Right ventricle myocardium inferior (tissue), 1 donor: ENCODE measurements at places on chromosomes 12 and 14. TPM values are rescaled to one million over a fixed set of nuclear protein-coding genes. Genes with fewer than 3 reads are reported as not detected.

GRCh38 chr14:33686856-33687255, 264.0 kb downstream of the EGLN3 start:
- DNase-seq: no peak

- DNase-seq: no peak
These were observed 152.7 kb downstream of the KCNK10 start for GRCh38 chr14:88170333-88170732.

DNA sequence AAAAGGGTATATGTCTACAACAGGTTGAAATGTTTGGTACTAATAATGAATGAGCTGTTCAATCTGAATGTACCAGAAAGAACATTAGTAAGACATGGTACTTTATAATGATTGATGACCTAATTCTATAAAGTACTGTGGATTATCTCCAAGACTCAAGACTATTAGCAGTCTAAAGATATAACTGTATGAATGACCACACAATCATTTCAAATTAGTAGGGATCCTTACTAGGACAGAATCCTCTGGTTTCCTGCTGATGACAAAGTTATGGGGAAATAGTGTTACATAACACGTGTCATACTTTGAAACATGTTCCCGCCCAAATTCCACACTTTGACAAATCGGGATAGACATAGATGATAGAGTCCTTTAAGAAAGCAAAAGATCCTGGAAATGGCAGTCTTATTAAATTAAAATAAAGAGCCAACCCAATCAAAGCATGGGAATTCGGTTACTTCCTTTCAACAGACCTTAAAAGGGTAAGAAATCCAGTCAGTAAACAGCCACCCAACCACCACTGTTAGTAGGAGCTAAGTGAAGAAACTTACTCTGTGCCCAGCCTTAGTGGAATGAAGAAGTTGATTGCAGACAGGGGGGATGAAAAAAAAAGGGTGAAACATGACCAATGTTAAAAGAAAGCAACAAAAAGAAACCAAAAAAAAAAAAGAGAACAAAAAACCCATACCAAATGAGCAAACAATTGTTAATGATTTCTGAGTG, 2.8 kb downstream of the VPS29 start:
- DNase-seq: no peak

DNA sequence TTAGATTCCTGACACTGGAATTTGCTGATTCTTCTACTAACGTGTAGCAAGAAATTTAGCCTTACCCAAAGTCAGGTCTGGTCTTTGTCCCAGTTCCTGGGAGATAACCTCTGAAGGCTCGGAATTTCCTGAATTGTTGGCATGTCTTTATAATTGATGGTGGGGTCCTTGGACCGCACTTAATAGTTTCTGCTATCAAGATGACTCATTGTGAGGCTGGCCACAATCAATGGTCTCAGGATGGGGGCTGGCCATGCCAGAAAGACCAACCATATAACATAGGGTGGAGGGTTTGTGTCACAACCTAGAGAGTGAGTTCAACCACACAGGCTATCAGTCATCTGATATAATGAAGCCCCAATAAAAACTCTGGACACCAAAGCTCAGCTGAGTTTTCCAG, 259.7 kb downstream of the DAD1 start:
- DNase-seq: no peak

DNA sequence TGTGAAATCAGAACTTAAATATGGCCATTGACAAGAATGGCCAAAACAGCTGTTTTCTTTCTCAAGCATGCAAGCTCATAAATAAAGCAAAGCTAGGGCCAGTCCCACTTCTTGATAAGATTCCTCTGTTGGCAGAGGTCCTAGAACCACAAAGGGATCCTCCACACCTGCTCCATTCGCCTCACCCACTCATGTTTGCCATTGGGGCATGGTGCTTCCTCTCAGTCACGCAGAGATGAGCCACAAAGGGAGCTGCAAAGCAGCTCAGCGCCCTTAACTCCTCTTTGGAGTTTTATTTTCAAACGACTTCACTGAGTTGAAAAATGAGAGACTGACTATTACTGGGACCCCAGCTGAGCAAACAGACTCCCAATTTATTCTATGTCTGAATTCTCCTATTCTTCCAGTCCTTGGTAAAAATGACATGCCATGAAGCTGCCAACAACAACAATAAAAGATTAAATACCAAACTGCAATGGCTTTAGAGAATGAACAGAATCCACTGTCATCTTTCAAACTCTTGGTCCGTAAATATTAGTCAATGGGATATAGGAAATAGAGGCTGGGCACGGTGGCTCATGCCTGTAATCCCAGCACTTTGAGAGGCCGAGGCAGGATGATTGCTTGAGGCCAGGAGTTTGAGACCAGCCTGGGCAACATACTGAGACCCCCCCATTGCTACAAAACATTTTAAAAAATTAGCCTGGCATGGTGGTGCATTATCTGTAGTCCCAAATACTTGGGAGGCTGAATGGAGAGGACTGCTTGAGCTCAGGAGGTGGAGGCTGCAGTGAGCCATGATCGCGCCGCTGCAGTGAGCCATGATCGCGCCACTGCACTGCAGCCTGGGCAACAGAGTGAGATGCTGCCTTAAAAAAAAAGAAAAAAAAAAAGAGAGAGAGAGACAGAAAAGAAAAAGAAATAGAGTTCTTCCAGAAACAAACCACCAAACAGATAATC, 16.4 kb downstream of the MANSC1 start:
- no peak for DNase-seq

GRCh38 chr12:22899184-22899583, 274.2 kb downstream of the ETNK1 start:
- DNase-seq: no peak

TBX3 gene
- 11.9 TPM for total RNA-seq

TOMM20L gene
- total RNA-seq: not detected
